ENCODE measurements at places on chromosomes 7 and 10.

GRCh38 chr10:78296785-78297184, 263.1 kb downstream of the RPS24 start:
- no peak for DNase-seq

DNA sequence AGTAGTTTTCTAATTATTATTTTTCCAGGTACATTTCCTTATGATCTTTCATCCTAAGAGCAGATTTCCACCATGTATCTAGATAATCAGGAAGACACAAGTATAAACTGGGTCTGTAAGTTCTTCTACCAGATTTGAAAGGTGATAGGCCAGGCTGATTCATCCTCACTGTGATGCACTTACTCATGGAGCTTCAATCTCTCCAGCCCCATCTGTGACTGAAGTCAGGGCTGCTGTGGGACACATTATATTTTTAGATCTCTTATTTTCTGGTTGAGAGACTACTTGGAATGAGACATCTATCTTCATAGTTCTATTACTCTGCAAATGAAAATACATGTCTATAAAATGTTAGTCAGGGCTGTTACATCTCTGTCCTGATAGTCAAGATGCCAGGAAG, 85.5 kb upstream of the SLC25A13 start:
- no peak for DNase-seq

DNA sequence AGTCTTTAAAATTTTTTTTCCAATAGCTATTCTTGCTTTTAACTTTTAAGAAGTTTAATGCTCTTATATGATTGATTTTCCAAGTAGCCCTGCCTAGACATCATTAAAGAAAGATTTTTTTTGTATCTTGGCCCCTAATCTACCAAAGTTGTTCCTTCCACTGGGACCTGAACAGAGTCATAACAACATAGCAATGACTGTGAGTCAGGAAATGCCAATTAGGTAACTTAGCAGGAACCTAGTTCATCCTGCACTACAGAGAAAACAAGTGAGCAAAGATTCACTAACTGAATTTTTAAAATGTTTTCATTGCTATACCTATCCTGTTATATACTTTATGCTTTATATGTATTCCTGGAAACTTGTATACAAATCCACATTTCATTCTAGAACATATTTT, 284.7 kb downstream of the BICC1 start:
- no peak for DNase-seq

GRCh38 chr10:69460576-69461242, 9.4 kb downstream of the TSPAN15 start:
- no peak for DNase-seq

DNA sequence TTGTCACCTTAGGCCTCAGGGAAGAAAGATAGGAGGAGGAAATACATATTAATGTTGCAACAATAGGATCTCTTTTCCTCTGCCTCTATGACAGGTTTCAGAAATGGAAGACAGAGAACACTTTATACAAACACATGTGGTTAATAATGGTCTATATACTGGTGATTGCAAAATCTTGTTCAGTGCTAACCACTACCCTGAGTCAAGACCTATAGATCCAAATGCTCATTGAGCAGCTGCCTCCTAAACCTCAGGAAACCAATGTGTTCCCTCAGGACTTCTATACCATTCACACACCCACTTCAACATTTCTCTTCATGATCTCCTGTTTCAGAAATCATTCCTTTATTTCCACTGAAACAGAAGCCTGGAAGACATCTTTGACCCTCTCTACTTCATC, 32.5 kb upstream of the VWDE start:
- no peak for DNase-seq

DNA sequence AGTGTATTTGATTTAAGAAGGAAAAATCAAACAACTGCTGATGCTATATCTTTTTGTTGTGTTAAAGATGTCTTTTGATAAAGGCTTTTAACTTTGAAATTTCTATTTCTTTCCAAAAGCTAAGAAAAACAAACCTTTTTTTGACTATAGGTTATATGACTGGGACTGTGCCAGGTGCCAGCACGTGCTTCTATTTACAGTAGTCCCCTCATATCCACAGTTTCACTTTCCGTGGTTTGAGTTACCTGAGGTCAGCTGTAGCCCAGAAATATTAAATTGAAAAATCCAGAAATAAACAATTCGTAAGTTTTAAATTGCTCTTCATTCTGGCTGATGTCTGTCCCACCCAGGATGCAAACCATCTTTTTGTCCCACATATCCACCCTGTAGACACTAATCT, 104.3 kb downstream of the BBS9 start:
- DNase-seq, result no peak

- no peak for DNase-seq
Observed at GRCh38 chr10:124129471-124129870, 36.1 kb upstream of the CHST15 start.

DNA sequence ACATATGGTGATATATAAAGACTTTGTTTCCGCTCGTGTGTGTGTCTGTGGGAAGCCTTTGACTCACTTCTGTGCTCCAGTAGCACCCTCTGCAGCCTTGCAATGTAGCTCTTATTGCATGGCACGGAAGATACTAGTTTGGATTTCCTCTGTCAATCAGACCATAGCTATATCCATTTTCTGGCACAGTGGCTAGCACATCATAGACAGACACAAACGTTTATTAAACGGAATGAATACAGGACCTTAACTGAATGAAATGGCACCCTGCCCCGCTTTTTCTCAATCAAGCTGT, 124.0 kb upstream of the PTPN20 start:
- no peak for DNase-seq

GRCh38 chr7:4661871-4662270, 20.2 kb upstream of the FOXK1 start:
- DNase-seq, result no peak

- no peak for DNase-seq
Observed at GRCh38 chr7:86991093-86991769, 68.2 kb downstream of the ELAPOR2 start.

Measured in activated naive CD4-positive, alpha-beta T cell treated with anti-CD3 and anti-CD28 coated beads, Interleukin-2, amount 50 U/mL, for 16 hours (primary cell).